ENCODE measurements at places on chromosomes 1 and 21. TPM values are rescaled to one million over a fixed set of nuclear protein-coding genes. Genes with fewer than 3 reads are reported as not detected.

- no peak for DNase-seq
Measured at GRCh38 chr1:206963740-206964139, 6.5 kb downstream of the FCAMR start.

GRCh38 chr1:219266524-219266923 is 92.8 kb downstream of the LYPLAL1 start:
- DNase-seq = no peak

DNA sequence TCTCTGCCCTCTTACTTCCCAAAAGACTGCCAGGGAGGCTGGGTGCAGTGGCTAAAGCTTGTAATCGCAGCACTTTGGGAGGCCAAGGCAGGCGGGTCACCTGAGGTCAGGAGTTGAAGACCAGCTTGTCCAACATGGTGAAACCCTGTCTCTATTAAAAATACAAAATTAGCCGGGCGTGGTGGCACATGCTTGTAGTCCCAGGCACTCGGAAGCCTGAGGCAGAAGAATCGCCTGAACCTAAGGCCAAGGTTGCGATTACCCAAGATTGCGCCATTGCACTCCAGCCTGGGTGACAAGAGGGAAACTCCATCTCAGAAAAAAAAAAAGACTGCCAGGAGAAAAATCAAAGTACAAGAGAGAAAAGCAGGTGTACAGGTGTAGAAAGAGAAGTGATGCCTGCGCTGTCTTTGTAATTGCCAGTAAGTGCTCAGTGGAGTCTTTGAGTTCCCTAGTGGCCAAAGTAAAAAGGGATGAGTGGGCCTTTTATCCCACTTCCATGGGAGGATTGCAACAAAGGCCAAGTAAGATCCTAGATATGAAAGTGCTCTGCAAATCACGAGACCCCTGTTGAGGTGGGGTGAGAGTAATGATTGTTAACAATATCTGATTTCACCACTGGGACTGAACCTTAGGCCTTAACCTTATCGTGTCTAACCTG is 94.7 kb upstream of the WNT4 start:
- peak; percentile 68 for DNase-seq

The DNASE2B gene
- total RNA-seq = 26.1 TPM

GRCh38 chr21:37001441-37001840 is 5.1 kb upstream of the RIPPLY3 start:
- no peak for DNase-seq

The OR2L8 gene
- not detected for total RNA-seq

GRCh38 chr21:36923270-36923669 is 43.2 kb downstream of the HLCS start:
- DNase-seq = no peak

DNA sequence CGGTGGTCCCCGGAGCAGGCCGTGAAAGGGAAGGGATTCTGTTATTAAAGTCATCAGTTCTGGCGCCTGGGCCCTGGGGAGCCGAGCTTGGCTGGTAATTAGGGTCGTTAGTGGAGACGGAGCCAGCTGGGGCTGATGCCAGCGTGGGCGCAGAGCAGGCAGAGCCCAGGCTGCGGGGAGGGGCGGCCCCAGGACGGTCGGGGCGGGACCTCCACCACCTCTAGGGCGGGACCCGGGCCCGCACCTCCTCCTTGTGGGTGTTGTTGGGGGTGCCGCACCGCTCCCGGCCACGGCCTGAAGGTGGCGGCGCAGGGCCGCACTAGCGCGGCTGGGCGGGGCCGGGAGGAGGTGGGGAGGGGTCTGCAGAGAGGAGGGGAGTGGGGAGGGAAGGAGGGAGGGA is 470.6 kb downstream of the PTPRU start:
- DNase-seq = no peak

The RIPPLY3 gene
- 0.44 TPM for total RNA-seq

- no peak for DNase-seq
Measured at GRCh38 chr1:81296601-81297000, 504.1 kb upstream of the ADGRL2 start.

The AMY1A gene
- total RNA-seq = 5.8 TPM

- DNase-seq = no peak
Measured at GRCh38 chr21:42120903-42121535, 49.9 kb downstream of the UMODL1 start.

DNA sequence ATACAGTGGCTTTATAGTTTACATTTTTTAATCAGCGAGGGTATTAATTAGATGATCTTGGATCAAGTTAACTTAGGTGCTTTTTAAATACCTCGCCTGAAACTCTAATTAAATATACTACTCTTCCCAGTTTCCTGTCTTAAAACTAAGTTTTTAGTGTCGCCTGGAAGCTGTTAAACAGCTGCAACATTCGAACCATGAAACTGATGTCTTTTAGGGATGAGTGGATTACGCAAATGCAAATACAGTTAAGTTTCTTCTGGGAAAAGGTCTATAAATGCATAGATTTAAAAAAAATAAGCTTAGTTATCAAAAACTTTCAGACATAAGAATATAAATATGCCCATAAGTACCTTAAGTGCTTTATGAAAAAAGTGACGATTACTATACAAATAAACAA is 228.3 kb downstream of the PTPRC start:
- no peak for DNase-seq

- DNase-seq = no peak
Measured at GRCh38 chr1:111221633-111222291, 5.8 kb upstream of the CHI3L2 start.

The TGFB2 gene
- 10.2 TPM for total RNA-seq

DNA sequence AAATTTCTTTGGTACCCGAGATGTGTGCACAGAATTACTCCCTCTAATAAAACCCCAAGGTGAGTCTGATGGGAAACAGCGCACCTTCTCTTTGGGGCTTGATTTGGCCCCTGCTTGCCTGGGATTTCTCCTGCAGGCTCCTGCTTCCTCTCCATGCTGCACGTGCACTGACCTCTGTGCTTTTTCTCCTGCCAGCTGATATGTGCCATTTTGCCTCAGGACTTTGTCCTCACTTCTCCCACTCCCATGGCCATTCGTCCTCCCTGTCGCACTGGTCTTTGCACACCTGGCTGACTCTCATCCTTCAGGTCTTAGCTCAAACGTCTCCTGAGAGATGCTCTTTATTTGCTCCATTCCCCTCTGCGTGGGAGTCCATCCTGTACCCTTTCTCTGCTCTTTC is 1.2 kb downstream of the CBR1 start:
- no peak for DNase-seq

GRCh38 chr1:243270097-243270864 is 14.4 kb downstream of the SDCCAG8 start:
- no peak for DNase-seq

The SAMD11 gene
- total RNA-seq = 2.2 TPM

DNA sequence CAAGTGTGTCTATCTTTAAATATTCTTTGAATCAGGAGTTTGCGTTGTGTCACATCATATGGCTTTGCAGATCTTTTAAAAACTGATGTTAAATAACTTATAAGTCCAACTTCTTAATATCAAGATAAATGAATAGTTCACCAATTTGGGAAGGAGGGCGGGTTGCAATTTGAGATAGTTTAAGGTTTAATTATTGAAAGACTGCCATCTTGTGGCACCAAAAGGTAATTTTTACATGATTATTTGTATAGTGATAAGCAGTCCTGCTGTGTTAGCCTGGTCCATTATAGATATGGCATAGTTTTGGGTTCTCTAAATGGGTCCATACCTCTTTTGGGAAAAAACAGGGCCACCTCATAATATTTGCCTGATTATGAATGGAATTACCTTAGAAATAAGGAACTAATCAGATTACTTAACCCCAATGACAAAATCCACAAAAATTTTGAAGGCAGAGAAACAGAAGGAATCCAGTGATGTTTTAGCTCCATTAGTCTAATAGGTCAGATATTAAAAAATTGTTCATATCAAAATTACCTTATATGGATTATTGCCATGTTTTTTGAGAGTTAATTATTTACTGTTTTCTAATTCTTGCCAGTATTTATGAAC is 64.3 kb downstream of the PRKAA2 start:
- no peak for DNase-seq

The OLFML2B gene
- 19.1 TPM for total RNA-seq

DNA sequence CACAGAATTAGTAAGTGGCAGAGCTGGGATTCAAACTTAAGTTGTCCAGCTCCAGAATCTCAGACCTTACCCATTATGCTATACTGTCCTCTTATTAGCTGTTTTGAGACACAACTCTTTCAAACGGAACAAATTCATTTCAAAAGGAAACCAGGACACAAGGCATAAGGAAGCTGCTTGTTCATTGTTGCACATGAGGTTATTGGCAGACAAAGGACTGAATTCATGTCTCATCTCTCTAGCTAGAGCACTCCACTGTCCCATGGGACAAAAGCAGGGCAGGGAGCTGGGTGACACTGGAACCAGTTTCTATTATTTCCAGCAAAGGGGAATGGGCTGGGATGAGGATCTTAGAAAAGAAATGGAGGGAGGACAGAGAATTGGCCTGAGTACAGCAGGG is 26.4 kb downstream of the CHI3L2 start:
- DNase-seq = no peak

The CNIH3 gene
- total RNA-seq = 2.1 TPM

GRCh38 chr1:204418174-204419063 is 6.8 kb upstream of the PPP1R15B start:
- no peak for DNase-seq

DNA sequence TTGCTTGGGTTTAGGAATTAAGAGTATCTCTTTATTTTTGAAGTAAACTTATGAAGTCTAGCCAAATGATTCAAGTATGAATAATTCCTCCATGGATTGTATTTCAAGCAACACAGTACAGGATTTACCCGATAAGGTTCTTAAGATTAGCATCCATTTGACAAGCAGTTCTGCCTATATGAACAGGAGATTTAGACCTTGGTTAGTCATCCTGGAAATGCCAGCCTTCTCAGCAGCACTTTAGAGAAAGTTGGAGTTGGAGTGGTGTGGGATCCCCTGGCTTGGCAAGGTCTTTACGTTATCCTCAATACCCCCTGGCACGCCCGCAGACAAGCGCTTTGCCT is 1.6 kb downstream of the BCAR3 start:
- DNase-seq = no peak

DNA sequence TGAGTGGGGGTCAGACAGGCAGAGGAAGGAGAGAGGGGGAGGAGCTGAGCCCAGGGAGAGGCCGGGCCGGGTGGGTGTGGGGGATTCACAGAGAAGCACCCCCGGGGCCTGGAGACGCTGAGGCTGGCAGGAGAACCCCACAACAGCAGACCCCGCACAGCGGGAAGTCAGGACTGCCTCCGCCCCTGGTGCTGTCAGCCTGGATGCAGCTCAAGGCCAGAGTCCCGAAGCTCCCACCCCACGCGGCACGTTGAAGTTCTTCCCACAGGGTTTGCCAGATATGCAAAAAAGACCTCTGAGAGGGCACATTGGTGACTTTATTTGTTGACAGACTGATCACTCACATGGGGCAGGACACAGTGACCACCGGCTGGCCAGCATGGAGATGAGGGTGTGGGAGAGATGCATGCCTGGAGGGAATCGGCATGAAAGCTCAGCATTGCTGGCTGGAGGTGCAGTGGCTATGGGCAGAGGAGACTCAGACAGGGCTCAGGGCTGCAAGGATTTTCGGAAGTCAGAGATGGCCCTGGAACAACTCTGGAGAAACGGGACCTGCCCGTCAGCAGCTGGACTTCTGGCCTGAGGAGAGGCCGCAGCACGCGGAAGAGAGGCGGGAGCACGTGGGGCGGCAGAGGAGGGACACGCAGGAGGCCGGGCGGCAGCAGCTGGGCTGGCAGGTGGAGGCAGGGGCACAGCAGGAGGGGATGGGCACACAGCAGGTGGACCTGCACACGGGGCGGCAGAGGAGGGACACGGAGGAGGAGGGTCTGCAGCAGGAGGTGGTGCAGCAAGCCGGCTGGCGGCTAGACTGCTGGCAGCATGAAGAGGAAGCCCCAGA is 885 bp downstream of the KRTAP10-3 start:
- DNase-seq = peak; percentile 39

The SPOCD1 gene
- 21.6 TPM for total RNA-seq

DNA sequence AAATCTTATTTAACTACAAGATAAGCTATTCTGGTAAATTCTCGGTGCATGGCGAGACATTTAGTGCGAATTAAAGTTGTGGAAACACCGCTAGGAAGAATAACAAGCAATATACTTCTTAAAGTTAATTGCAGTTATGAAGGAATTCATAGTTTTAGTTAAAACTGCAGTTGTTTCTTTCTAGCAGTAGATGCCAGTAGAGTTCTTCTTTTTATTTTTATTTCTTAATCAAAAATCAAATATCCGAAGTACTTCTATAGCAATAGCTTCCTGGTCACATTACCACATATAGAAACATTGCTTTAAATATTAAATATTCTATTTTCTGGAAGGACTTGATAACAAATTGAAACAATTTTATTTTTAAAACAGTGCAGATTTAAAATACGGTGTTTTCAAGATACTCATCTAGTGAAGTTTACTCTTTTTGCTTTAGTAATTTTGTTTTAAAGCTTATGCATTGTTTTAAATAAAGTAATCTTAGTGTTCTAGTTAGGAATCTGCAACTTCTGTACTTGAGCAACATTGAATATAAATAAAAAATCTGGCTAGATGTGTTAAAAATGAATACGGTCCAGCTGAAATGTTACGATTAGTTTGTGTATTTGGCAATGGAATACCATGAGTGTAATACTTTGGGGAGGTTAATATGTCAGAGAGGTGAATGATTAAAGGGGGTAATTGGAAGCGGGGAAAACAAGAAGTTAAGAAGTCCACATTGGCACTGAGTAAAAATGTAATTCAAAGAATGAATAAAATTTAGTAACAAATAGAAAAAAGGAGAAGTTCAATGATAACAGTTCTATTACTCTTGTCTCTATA is 2.7 kb upstream of the PRKACB start:
- no peak for DNase-seq

The PAQR6 gene
- total RNA-seq = 2.3 TPM

DNA sequence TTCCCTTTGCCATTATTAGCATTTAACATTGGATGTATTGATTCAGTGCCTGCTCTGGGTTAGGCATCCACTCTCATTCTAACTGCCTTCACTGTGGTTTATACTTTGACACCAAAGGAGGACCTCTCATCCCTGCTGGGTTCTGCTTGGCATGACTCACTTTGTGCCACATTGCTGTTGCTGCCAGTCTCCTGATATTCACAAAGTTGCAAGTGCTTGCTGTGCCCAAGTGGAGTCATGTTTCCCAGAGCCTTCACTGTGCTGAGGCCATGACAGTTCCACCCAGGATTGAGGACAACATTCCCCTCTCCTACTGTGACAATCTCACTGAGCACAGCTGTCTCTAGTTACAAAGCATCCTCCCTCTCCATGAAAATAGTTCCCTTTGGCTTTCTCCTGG is 519.9 kb upstream of the USP24 start:
- DNase-seq = no peak

DNA sequence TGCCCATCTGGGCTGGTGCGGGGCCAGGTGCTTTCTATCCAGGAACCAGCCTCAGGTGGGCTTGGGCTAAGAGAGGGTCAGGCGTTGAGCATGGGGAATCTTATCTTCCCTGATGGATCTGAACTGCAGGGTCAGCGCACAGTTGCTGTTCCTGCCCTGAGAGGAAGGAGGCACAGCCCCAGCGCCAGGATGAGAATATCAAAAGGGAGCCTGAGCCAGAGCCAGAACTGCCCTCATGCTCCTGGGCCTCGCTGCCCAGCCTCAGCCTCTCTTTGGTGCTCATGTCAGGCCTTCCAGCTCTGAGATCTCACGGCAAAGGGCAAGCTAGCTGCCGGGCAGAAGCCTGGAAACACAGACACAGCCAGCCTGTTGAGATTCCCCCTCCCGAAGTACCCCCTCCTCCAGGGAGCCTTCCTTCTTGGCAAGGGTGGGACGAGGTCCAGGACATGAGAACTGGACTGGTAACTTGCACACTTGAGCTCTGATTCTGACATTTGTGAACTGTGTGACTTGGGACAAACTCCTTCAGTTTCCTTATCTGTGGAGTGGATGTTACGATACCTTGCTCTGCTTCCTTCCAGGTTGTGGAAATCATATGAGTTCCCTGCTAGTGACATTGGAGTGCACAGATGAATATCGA is 1.2 kb upstream of the LAD1 start:
- DNase-seq = no peak
